ENCODE measurements at places on chromosomes 6 and 20.

GRCh38 chr20:39263076-39263475, 300.9 kb downstream of the DHX35 start:
- no peak for DNase-seq

GRCh38 chr6:62998022-62998421, 213.2 kb upstream of the FKBP1C start:
- DNase-seq = no peak

DNA sequence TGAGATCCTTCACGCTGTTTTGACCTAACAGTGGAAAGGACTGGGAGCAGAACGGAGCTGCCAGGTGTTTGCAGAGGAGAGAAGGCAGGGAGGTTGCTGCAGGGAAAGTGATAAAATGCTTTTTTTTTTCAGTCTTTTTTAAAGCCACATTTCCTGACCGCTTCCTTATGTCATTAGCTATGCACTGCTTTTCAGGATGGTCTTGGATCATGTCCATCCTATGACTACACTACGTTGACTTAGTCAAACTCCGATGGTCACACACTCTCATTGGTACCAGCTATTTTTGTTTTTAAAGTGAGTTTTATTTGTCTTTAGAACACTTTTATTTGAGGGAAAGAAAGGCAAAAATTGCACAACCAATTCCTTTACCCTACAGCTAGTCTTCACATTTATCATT, 89.2 kb upstream of the EXOC2 start:
- no peak for DNase-seq

GRCh38 chr20:51315390-51315789, 227.1 kb downstream of the NFATC2 start:
- DNase-seq = no peak

DNA sequence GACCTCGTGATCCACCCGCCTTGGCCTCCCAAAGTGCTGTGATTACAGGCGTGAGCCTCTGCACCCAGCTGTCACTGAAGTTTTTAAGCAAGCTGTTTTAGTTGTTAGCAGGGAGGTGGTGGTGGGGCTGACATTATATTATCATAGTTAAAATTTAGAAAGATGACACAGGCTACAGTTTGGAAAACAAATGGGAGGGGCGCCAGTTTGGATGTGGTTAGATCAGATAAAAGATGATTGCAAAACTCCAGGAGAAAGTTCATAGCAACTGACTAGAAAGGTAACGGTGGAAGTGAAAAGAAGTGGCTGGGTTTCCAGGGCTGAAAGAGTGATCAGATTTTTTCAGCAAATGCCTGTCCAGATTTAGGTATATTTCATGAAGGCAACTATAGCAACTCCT, 311.9 kb upstream of the CITED2 start:
- DNase-seq = no peak

DNA sequence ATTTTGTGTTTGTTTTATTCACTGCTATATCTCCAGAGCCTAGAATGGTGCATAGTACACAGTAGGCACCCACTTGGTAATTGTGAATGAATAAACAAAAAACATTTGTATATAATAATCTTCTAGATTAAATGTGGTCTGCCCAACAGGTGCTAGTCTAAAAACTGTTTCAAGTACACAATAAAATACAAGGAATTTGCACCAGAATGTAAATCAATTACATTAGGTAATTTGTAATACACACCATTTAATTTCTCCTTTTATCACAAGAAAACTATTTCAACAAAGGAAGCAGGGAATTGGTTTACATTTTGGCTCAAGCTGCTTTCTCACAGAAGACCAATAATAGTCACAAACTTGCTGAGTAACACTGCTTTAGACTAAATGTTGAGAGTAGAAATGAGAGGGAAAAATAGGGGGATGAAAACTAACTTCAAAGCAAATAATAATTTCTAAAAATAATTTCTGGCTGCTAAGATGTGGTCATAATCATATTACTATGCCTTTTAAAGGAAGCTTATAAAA, 22.1 kb downstream of the RUNX2 start:
- DNase-seq = no peak

DNA sequence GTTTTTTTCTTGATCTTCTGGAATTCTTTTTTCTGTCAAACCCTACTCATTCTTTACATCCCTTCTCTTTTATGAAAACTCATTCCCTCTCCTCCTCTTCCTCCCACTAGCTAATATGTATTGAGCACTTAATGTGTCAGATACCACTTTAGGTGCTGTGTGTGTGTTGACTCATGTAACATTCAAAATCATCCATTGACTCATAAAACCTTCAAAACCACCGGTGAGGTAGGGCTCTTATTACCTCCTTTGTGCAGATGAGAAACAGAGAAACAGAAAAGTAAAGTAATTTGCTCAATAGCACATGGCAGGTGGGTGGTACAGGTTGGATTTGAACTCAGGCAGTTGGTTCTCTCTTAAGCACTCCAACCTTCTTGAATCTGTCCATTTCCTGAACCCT, 136.3 kb upstream of the NEDD9 start:
- DNase-seq = no peak

DNA sequence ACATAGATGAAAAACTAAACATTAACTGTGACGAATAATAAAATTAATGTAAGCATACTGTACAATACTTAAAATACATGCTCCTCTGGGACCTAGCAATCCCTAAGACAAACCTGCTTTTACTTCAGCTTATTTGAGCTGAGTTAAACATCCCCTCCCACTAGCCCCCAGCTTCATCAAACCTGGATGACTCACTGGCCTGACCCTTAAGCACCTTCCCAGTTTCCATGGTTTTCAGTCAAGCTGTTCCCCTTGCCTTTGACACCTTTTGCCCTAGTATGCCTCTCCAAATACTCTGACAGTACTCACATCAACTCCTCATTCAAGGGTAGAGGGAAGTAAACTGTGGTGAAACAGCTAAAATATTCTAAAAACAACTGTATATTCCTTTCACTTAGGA, 4.2 kb downstream of the ELOVL4 start:
- DNase-seq = no peak

DNA sequence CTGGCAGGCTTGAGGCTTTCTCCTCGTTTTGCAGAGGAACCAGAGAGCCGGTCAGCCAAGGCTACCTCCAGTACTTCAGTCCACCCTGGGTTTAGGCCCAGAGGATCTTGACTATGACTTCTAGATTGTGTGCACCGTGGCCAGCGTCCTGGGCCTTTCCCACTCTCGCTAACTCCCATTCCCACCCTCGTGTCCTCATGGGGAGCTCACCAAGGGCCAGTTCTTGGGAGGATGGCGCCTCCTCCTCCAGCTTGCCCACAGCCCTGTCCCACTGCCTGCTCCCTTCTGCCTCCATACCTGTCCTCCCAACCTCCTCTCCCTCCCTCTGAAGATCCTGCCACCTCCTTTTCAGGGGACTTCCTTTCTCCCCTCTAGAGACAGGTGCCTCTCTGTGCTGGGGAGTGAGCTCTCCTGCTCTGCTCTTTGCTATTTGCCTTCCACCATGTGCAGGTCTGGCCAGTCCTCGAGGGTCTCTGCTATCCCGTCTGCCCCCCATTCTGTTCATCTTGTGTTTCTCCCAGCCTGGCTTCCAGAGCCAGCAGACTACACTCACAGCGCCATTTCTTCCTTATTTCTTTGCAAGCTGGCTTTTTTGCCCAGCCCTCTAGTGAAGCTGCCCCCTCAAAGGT, 4.4 kb upstream of the SYNJ2 start:
- DNase-seq = no peak

DNA sequence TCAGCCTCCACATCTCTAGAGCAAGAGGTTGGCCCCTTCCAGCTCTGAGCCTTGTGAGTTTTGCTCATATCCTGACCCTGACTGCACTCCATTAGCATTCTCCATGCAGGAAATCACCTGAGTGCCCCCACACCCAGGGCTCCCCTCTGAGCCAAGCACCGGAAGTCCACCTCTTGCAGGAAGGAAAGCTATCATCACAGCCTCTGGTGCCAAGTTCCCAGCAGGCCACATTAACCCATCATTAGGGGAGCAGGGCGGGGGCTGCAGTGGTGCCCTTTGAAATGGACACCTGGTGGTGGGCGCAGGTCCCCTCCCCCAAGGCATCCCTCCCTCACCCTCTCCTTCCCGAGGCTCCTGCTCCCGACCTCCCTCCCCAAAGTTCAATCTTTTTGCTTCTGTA, 16.1 kb downstream of the GRM4 start:
- no peak for DNase-seq

DNA sequence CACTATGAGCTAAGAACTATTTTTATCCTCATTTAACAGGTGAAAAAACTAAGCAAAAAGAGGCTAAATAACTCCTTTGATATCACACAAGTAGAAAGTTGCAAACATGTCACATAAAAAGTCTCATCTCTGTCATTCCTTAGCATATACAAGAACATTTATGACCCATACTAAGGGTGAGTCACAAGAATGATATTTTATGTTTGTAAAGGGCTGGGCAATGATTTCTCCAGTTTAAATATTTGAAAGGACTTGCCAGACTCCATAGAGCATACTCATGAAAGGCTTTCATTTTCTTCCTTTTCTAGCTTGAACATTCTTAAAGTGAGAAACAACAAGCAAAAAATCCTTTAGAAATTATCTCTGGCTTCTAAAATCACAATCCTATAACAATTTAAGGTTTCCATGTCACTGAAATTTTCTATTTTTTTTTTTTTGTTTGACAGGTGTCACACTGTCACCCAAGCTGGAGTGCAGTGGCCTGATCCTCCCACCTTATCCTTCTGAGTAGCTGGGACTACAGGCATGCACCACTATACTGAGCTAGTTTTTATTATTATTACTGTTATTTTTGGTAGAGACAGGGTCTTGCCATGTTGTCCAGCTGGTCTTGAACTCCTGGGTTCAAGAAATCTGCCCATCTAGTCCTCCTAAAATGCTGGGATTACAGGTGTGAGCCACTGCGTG, 338.0 kb upstream of the KHDRBS2 start:
- DNase-seq = no peak

- DNase-seq = peak; percentile 46
These were observed 7.9 kb downstream of the COL9A3 start for GRCh38 chr20:62824476-62825332.

GRCh38 chr6:113623129-113623528, 234.0 kb upstream of the MARCKS start:
- DNase-seq = no peak

GRCh38 chr6:130661077-130661476, 166.1 kb upstream of the SMLR1 start:
- DNase-seq = no peak

GRCh38 chr20:14583413-14583812, 246.0 kb upstream of the FLRT3 start:
- DNase-seq = no peak

- DNase-seq = no peak
These were observed at the start of gene SLC35F1 for GRCh38 chr6:117906958-117907600. TSS of gene SLC35F1 (plus strand) at chr6:117907264.

DNA sequence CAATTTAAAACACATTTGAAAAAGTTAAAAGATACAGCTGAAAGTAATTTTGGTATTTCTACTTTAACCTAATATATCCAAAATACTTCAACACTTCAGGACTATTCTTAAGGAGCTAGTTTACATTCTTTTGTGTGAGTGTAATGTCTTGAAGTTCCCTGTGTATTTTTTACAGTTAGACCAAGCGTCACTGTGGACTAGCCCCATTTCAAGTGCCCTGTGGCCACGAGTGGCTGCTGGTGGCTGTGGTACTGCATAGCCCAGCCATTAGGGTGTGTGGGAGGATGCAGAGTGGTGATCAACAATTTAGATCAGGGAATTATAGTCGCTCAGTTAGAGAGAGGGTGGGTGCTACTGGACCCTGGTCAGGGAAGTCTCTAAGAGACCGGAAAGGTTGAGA, 869 bp upstream of the CST5 start:
- DNase-seq = no peak

GRCh38 chr20:60630609-60631008, 621.5 kb upstream of the CDH4 start:
- DNase-seq = no peak

DNA sequence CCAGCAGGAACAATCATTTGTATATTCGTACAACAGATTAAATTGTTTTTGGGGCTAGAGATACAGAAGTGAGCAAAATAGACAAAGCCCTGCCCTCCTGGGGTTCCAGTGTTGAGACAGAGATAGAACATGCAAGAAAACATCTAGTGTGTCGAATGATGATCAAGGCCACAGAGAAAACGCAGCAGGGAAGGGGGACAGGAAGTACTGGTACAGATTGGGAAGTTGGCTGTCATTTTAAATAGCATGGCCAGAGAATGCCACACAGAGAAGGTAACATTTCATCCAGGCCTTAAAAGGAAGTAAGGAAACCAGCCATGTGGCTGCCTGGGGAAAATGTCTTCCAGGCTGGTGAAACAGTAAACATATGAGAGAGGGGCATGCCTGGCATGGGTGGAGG, 202.6 kb upstream of the MYLIP start:
- no peak for DNase-seq

DNA sequence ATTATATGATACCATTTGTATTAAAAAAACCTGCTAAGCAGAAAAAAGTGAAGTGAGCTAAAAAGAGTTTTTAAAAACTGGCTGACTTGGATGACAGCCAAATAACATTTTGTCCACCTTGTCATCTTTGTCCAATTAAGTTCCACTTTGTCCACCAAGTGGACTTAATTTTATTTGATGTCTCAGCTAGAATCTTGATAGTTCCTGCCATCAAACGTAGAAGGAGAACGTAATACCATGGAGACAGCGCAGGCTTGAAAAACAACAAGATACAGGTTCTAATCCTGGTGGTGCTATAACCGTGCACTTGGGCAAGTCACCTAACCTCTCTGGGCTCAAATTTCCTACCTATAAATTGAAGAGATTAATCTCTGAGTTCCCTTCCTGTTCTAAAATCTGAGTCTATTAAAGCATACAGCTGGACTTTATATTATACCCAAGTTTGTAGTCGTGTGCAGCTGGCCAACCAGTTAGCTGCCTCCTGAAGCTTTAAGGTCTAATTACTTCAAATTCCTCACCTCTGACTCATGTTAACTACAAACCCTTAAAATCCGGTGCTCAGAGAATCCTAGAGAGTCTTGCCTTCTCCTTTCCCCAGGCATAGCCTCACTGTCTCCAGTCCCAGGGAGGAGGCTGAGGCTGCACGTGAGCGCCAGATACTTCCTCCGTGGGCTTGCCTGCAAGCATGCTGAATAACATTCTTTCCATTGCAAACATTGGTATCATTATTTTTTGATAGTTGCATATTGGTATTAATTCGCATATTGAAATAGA, 16.8 kb downstream of the TMEM244 start:
- DNase-seq = no peak

DNA sequence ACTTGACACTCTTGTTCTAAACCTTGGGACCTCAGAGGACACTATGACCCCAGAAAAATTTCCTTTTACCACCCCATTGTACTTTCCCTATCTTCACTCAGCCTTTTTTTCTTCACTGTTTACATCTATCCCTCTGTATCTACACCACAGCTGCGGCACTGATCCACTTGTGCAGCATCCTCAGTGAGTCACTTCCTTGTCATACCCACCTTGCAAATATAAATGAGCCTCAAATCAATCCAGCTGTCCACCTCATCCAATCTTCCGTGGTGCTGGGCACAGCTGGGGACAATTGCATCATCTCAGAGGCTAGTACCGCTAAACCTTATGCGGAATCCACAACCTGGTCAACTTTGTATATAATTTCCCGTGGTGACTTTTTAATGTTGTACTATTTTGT, 710.5 kb downstream of the QKI start:
- DNase-seq = no peak

DNA sequence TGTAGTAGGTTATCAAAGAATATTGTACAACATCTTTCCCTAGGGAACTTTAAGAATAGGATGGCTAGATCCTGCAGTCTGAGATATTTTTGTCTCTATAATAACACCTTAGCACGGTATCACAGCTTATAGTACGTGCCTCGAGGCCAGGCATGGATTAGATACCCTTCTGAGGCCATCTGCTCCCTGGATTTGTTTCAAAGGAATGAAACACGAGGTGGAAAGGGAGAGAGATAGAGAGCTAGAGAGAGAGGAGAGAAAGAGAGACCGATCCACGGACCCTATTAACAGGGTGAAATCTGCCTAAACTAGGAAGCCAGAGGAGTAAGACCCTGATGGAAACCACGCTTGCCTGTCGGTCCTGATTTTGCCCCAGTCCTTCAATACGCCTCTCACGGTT, 92.5 kb downstream of the CD83 start:
- DNase-seq = no peak
